Astrocyte (in vitro differentiated cells and primary cell): ENCODE measurements at places on chromosomes 2 and 18.
A peak's percentile ranks its signal among the peaks of the same experiment; 100 is the strongest.

DNA sequence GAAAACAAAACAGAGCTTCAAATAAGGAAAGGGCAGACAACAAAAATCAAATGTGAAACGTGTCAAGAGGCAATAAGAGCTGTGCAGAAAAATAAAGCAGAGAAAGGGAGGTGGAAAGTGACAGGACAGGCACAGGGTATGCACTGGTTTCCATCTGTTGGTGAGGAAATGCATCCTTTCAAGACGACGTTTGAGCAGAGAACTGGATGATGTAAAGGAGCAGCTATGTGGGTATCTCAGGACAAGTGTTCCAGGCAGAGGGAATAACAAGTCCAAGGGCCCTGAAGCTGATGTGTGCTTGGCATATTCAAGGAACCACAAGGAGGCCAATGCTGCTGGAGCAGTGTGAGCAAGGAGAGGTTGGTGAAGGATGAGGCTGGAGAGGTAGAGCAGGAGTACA is 168.9 kb upstream of the SERPINE2 start:
- DNase-seq = no peak

DNA sequence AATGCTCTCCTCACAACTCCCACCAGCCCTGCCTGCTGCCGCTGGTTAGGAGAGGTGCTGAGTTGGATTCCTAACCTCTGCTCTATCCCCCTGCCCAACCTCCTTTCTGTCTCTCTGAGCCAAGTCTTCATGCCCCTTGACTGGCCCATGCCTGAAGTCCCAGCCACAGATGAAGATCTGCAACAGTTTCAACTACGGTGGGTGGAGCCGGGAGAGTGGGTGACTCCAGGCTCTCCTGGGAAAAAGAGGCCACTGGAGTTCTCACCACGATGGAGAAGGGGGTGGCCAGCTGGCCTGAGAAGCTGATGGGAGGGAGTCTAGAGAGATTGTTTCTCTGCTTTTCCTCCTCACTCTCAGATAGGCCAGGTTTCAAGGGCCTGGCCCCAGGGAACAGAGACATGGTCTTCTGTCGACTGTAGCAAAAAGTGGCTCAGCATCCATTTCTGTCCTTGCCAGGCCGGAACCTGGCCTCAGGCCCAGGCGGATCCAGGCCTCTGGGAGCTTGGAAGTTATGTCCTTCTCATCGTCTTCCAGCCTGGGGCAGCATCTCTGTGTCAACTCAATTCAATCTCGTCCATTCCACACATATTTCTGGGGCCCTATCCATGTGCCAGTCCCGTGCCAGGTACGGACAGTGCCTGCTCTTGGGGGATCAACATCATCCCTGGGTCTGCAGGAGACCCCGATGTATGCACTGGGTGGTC is 75.3 kb downstream of the INHBB start:
- DNase-seq = no peak

GRCh38 chr2:111185361-111186022 is 64.8 kb downstream of the BCL2L11 start:
- no peak for DNase-seq

DNA sequence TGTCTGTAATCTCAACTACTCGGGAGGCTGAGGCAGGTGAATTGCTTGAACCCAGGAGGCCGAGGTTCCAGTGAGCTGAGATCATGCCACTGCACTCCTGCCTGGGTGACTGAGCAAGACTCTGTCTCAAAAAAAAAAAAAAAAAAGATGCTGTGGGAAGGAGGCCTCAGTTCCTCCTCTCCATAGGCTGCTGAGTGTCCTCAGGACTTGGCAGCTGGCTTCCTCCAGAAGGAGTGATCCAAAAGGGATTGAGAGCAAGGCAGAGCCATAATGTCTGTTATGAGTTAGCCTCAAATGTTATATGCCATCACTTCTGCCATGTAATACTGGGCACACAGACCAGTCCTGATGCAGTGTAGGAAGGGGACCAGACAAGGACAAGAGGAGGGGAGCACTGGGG is 6.6 kb upstream of the NPC1 start:
- no peak for DNase-seq

DNA sequence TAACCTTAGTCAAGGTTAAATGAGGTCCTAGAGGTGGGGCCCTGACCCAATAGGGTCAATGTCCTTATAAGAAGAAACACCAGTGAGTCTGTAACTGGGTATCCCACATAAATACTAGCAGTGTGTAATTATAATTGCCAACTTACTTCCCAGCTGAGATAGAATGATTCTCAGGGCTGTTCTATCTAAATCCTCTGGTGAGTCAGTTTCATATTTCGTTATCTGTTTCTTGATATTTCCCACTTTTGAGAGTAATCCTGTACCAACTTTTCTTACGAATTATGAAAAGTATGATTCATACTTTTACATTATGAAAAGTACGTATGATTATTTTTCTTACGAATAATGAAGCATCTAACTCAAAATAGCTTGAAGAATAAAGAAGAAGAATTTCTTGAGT is 546.8 kb upstream of the NETO1 start:
- no peak for DNase-seq

- DNase-seq = peak; percentile 1
Observed at GRCh38 chr2:151114874-151115273, 146.8 kb downstream of the RBM43 start.

GRCh38 chr2:123438251-123438650 is 586.8 kb upstream of the CNTNAP5 start:
- no peak for DNase-seq

- no peak for DNase-seq
Observed at GRCh38 chr2:107775211-107775610, 51.5 kb upstream of the RGPD4 start.

GRCh38 chr2:60424233-60424632 is 129.2 kb downstream of the BCL11A start:
- DNase-seq = no peak

DNA sequence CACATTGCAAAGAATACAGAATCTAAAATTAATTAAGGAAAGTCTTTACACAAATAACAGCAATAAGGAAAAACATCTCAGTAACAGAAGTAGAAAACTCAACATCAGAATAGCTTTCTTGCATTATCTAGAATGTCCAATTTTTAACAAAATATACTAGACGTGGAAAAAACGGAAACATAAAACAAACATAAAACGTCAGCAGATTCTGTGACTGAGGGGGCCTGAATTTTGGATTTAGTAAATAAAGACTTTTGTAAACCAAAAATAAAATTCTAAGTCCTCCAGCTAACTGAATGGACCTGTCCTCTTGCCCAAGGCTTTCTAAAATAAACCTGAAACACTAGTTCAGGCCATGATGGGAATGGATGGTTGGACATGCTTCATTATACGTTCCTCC is 773.5 kb upstream of the LRRTM1 start:
- no peak for DNase-seq

DNA sequence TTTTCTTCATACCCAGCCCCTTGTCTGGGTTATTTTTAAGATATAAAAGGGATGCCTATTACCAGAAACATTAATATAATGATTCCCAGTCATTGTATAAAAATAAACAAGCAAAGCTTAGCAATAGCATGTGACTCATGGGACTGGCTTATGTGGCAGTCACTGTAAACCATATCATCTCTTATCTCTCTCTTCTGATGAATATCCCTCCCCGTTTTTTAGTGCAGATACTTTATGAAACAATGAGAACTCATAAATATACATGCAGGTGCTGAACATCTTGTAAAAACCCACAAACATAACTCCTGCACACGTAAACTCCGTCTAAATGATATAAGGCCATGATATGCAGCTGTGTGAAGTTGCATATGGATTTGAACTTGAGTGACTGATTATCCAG is 154.9 kb downstream of the MGAT5 start:
- peak; percentile 68 for DNase-seq

DNA sequence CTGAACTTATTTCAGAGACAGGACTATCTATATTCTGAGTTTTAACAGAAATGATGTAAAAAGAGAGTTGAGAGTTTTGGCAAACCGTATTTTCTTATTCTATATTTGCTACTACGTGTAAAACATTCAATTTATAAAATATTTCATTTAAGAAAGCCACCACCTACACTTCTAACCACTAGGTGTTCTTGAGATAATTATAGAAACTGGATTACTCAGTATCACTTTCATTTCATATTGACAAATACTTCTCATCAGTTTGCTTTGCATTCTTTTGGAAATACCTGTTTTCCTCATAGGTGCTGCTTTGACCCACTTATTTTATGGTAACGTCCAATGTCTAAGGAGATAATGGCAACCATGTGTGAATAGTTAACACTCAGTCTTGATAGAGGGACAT is 103.3 kb upstream of the LYPD1 start:
- DNase-seq = no peak

DNA sequence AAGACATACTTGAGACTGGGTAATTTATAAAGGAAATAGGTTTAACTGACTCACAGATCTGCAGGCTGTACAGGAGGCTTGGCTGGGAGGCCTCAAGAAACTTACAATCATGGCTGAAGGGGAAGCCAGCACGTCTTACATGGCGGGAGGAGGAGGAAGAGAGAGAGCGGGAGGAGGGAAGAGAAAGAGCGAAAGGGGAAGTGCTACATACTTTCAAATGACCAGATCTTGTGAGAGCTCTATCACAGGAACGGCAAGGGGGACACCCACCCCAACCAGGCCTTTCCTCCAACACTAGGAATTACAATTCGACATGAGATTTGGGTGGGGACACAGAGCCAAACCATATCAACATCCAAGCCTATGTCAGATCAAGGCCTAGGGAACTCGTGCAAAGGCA is 24.2 kb downstream of the MYL12B start:
- no peak for DNase-seq

DNA sequence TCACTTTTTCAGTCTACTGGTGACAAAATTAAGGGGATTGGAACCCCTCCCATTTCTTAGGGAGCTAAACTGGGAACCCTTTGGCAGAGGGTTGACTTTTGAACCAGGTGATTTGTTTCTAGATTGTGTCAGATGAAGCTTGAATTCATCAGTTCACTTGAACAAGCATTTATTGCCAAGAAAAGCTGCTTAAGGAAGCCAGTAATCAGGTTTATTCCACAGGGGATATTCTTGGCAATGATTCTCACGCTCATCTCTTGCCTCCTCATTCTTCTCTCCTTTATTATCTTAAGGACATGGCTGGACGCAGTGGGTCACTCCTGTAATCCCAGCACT is 101.0 kb downstream of the ALPK2 start:
- DNase-seq = no peak

DNA sequence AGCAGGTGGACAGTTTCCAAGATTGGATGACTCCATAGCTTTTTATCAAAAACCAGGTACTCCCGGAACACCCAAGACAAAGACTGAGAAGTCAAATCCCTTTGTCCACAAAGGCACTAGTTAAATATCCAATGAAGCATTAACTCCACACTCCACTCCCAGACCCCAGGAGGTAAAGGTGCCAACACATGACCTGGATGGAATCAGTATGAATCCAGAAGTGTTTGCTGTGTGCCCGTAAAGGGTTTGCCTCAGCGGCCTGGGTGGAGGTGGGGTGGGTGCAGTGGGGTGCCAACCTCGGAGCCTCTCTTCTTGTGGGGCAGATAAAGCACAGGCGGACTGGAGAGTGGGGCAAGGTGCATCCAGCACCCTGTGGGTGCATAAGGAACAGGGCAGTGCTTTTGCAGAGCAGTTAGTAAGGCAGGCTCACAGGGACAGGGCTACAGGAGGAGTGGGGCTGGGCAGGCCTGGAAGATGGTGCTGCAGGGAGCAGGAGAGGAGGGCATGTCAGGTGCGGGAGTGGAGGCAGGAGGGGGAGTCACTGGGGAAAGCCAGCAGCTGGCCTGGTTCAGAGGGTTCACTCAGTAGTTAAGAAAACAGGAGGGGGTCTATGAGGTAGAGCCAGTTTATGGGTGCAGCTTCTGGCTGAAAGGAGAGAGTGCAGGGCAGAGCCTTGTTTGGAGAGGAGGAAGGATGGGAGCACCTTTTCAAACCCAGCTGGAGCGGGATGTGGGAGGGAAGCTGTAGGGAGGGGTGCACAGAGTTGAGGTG is 208.4 kb upstream of the SMAD2 start:
- no peak for DNase-seq

- peak; percentile 83 for DNase-seq
Observed at GRCh38 chr2:63665846-63666475, 77.2 kb downstream of the MDH1 start.

GRCh38 chr2:159300586-159300985 is 14.1 kb upstream of the WDSUB1 start:
- no peak for DNase-seq

DNA sequence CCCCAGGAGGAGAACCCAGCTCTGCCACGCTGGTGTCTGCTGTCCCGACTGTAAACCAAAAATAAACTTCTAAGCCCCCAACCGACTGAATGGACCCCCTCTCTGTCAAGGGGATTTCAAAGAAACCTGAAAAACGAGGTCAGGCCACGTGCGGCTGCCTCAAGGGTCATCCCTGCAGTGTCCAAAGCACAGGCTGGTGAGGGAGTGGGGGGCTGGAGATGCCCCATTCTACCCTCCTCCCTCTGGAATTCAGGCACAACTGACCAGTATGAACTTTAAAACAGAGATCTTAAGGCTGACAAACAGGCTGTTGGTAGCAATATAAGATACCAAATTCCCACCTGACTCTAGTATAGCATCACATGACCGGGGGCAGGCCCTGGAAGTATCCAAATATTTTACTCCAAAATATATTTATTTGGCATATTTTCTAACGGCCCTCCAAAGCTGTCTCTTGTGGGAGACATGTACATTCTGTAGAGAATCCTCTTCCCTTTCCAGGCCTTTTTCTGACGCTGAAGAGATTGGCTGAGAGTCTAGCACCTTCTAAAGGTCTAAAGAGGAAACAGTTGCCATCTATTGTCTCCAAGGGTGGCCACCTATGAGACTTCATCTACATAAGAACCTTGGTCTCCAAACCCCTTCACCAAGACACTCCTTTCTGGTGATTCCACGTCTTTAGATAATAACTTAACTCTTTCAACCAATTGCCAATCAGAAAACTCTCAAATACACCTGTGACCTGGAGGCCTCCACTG is 40.4 kb upstream of the CTDP1 start:
- no peak for DNase-seq

DNA sequence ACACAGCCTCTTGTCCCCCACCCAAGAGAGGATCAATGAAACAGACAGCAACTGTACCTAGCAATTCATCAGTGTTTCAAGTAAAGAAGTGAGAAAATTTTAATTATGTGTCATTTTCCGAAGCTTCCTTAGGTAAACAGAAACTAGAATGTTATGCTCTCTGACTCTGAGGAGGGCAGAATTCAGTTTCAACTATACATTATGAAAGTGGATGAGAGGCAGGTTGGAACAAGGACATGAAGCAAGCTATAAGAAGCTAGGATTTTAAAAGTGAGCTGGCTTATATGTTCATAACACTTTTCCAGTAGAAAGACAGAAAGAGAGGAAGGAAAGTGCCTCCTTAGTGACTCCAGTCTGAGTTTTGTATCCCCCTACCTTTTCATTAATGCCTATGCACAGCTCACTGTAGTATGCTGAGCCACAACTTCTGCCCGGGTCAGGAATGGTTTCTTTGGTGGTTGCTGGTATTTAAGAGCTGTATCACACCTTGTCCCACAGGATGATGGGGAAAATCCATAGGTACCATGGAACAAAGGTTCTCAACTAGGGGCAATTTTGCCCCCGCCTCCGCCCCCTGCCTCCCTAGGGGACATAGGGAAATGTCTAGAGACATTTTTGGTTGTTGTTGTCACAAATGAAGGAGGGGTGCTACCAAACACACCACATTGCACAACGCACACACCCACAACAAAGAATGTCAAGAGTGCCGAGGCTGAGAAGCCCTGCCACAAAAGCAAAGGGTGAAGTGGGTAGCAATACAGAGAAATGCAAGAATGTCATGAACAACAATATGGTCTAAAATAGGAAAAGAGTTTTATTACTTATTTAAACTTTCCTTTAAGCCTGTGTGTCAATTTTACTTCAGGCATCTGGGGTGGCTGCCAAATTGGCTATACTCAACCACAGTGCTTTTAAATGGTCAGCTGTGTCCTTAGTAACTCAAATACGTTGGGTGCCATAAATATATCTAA is 161.0 kb upstream of the ZFP36L2 start:
- DNase-seq = peak; percentile 40

- no peak for DNase-seq
Observed at GRCh38 chr2:46591562-46591961, 112.2 kb downstream of the TMEM247 start.
